ENCODE measurements at places on chromosomes 1 and 21.

DNA sequence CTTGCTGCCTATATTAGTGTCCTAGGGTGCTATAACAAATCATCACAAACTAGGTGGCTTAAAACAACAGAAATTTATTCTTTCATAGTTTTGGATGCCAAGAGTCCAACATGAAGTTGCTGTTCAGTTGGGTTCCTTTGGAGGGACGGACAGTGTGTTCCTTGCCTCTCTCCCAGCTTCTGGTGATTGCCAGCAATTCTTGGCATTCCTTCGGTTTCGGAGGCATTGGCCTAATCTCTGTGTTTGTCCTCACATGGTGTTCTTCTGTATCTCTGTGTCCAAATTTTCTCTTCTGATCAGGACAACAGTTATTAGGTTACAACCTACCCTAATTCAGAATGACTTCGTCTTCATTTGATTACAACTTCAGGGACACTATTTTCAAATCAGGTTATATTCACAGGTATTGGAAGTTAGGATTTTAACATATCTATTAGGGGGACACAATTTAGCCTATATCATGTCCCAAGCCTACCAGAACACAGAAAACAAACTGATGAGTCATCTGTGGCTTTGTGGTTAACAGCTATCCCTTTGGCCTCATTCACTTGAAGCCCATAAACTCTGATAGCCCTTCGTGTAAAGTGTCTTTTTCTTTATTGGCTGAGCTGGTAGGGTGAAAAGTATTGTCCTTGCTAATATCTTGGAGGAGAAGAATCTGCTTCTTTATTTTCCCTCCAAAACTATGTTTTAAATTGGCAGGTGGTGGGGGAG lies 83.2 kb upstream of the PAPPA2 start:
- DNase-seq = no peak

- no peak for DNase-seq
Measured at GRCh38 chr21:33237486-33237885, 7.7 kb downstream of the IFNAR2 start.

- no peak for DNase-seq
Measured at GRCh38 chr1:156045076-156045475, 8.5 kb downstream of the UBQLN4 start.

GRCh38 chr1:178560871-178561376 lies 48.0 kb downstream of the TEX35 start:
- DNase-seq = no peak

GRCh38 chr21:21101911-21102310 lies 103.7 kb downstream of the NCAM2 start:
- no peak for DNase-seq

GRCh38 chr1:241603731-241604245 lies 36.4 kb downstream of the CHML start:
- no peak for DNase-seq

DNA sequence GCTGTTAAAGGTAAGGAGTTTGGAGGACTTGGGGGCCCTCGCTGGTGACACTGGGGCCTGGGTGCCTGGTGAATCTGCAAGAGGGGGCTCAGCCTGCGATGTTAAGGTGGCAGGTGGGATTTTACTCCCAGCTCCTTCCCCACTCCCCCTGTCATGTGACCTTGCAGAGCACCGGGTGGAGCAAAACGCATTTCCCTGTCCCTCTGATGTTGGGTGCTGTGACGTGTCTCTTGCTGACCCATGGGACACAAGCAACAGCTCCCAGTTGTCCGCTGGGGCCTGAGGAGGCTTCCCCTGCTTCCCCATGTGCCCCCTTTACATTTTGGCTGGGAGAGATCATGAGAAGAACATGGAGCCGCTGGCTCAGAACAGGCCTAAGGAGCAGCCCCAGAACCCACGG lies 319.0 kb downstream of the MATN1 start:
- DNase-seq = peak; percentile 34

DNA sequence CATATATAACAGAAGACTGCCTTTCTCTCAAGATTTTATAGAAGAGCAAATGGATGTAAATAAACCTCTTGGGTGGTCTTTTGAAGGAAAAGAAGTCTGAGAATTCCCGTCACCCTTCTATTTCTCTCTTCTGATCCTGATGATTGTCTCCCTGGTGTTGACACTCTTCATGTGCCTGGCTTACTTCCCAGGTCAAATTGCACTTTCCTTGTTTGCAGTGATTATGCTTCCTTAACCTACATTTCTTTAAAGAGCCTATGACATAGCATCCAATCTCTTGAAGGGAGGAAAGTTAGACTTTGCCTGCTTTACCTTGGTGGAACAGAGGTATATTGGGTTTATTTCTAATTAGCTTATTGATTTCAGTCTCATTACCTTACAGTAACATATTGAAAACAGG lies 80.1 kb downstream of the LRRC53 start:
- no peak for DNase-seq

DNA sequence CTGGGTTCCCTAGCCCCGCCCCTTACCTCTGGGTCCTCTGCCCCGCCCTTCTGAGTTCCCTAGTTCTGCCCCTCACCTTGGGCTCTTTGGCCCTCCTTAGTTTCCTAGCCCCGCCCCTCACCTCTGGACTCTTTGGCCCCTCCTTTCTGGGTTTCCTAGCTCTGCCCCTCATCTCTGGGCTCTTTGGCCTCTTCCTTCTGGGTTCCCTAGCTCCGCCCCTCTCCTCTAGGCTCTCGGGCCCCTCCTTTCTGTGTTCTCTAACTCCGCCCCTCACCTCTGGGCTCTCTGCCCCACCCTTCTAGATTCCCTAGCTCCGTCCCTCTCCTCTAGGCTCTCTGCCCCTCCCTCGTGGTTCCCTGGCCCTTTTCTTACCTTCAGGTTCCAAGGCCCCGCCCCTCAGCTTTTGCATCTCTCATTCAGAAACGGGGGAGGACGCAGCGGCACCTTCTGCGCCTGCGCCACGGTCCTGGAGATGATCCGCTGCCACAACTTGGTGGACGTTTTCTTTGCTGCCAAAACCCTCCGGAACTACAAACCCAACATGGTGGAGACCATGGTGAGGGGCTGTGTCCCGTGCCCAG lies 88.5 kb downstream of the PTPRU start:
- DNase-seq = no peak

GRCh38 chr21:43286196-43286595 lies 117.4 kb downstream of the CRYAA start:
- DNase-seq = no peak

GRCh38 chr1:210294999-210295745 lies 33.5 kb upstream of the HHAT start:
- no peak for DNase-seq

All from RWPE2 (cell line).